ENCODE measurements at places on chromosomes 1 and 21. TPM values are rescaled to one million over a fixed set of nuclear protein-coding genes. Genes with fewer than 3 reads are reported as not detected.

FAM151A gene
- 0.15 TPM for total RNA-seq

CDCP2 gene
- not detected for total RNA-seq

PLA2G2E gene
- not detected for total RNA-seq

ANGPTL3 gene
- not detected for total RNA-seq

FCGR1A gene
- not detected for total RNA-seq

CFHR1 gene
- 0.23 TPM for total RNA-seq

ATP1A4 gene
- total RNA-seq = not detected

MCOLN3 gene
- total RNA-seq = 3.9 TPM

CDC42SE1 gene
- total RNA-seq = 80.8 TPM

EPHA2 gene
- total RNA-seq = 125 TPM

CSF1 gene
- total RNA-seq = 18.1 TPM

SPRR5 gene
- total RNA-seq = not detected

PLA2G5 gene
- total RNA-seq = not detected

ORC1 gene
- 19.3 TPM for total RNA-seq

EDARADD gene
- total RNA-seq = 2.8 TPM

SPRR4 gene
- total RNA-seq = not detected
